ENCODE measurements at places on chromosomes 5 and 9. TPM values are rescaled to one million over a fixed set of nuclear protein-coding genes. Genes with fewer than 3 reads are reported as not detected.

C9orf40 gene
- total RNA-seq, result 1.2 TPM

- H3K4me1 ChIP-seq, result no peaks in the 10 kb centered on the region
- no peak overlapping the region for H3K4me3 ChIP-seq
- H3K36me3 ChIP-seq, result no peaks in the 10 kb centered on the region
Measured at GRCh38 chr5:74231697-74232096, 408.8 kb downstream of the ENC1 start.

DNA sequence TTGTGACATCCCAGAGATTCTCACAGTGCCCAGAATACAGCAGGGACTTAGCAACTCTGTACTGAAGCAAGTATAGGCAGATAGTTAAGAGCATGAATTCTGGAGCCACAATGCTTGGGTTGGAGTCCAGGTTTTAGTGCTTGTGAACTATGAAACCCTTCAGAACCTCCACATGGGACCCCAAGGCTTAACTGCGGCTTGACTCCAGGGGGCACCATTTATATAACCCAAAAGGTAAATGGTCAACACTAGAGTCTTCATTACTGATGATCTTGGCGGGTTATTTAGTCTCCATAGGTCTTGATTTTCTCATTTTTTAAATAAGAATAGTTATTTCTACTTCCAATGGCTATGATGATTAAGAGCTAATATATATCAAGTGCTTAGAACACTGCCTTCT is 390.3 kb downstream of the TAF11L14 start:
- no peak overlapping the region for H3K27ac ChIP-seq
- no peaks in the 10 kb centered on the region for H3K4me1 ChIP-seq
- no peaks in the 10 kb centered on the region for H3K36me3 ChIP-seq
- no peak overlapping the region for H3K4me3 ChIP-seq

- DNase-seq, result no peak
- no peaks in the 10 kb centered on the region for H3K27me3 ChIP-seq
- no peak overlapping the region for H3K4me3 ChIP-seq
- no peak overlapping the region for H3K27ac ChIP-seq
Measured at GRCh38 chr9:78130004-78130403, 98.4 kb upstream of the GNAQ start.

DNA sequence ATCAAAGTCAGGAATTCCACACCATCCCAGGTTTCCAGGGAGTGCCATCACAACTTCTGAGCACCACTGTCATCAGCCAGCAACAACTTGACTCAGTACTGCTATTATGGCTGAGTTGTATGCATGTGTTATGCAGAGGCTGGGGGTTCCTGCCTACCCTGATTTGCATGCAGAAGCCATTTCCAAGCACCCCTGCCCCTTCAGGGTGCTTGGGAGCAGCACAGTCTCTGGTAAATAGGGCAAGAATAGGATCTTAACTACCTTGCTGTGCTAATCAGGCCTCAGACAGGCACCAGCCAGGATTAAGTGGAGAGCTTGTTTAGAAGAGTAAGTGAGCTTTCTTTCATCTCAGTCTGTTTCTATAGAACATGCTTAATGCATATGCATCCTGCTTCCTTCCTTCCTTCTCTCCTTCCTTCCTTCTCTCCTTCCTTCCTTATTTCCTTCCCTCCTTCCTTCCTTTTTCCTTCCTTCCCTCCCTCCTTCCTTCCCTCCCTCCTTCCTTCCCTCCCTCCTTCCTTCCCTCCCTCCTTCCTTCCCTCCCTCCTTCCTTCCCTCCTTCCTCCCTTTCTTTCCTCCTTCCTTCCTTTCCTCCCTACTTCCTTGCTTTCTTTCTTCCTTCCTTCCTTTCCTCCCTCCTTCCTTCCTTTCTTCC is 175.7 kb downstream of the FRMD3 start:
- no peak overlapping the region for H3K27ac ChIP-seq
- no peaks in the 10 kb centered on the region for H3K4me1 ChIP-seq
- no peak overlapping the region for H3K4me3 ChIP-seq
- no peak for DNase-seq

DNA sequence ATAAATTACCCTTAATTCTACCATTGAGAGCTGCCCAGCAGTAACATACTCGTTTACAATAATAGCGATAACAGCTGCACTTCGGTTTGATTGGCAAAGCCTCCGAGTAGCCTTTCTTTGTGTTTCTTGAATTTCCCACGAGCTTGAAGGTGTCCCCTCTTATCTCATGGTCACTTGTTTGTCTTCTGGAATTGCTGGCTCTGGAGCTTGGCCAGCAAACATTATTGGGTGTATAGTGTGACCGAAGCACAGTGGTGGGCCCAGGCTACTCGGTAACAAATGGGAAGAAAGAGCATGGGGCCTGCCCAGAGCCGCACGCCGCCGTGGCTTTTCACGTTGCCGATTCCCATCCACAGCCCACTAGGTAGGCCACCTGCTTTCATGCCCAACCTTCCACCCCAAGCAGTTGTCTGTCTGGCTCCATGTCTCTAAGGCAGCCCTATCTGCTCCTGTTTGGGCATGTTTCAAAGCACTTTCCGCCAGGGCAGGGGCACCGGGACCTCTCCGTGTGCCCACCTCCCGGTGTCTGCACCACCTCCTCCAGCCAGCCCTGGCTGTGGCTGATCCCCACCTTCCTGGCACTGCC is 8.7 kb downstream of the STKLD1 start:
- H3K36me3 ChIP-seq, result no peaks in the 10 kb centered on the region
- no peak overlapping the region for H3K4me3 ChIP-seq
- H3K27ac ChIP-seq, result no peak overlapping the region
- no peaks in the 10 kb centered on the region for H3K27me3 ChIP-seq
- DNase-seq, result no peak
- H3K4me1 ChIP-seq, result no peaks in the 10 kb centered on the region

FIBCD1 gene
- total RNA-seq, result not detected

All from pancreas (tissue), 10 donors.